Cerebellar nuclear complex (tissue), 1 donor: ENCODE measurements at places on chromosomes 1 and 21.

- DNase-seq = no peak
Observed at GRCh38 chr21:31566064-31566463, 93.4 kb upstream of the SOD1 start.

DNA sequence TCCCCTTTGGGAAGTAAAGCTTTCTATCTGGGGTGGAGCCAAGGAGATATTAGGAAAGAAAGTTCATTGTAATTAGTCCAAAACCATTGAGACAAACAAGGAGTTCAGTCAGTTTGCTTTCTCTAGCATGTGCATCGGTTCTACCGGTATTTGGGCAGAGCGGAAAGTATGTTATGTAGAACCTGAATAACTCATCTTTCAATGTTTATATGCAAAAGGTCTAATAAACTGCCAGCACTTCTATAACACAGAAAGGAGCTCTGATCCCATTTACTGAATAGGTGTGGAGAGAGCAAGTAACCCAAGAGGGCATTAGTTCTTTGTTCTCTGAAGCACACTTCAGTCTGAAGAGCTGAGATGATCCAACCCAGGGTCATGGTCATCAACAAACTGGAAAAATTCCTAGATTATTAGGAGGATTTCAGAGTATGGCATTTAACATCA lies 3.5 kb downstream of the TGFB2 start:
- DNase-seq = no peak

GRCh38 chr1:207831517-207832327 lies 79.2 kb downstream of the CD34 start:
- no peak for DNase-seq

- no peak for DNase-seq
Observed at GRCh38 chr1:102463328-102463727, 466.6 kb upstream of the OLFM3 start.

DNA sequence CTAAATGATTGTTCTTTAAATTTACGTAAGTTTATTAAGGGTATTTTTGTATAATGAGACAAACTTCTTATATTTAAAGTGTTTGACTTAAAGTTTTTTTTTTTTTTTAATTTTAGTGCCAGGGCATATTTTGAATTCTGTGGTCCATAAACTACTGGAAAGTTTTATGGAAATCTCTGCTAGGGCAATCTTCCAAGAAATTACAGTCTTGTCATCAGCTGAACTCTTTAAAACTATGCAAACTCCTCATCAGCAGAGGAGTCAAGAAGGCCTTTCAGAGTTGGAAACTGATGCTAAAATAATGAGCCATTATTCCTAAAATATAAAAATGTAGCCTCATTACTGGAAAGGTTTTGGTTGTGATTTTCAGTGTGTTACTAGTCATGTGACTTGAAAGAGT lies 1201.9 kb downstream of the BRINP3 start:
- DNase-seq = no peak

DNA sequence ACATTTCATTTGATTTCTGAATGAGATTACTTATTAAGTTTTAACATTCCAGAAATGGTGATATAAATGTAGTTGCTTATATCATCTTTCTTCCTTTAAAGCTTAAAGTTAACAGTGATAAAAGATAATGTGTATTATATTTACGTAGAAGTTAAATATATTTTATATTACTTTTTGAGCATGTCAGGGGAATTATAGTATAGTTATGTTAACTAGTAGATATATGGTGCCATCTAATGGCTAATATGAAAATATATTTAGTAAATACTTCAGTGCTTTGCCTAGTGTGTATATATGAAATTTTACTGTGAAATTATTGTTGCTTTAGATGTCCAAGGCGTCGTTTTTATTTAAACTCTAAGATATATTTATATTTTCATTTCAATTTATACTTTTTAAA lies 51.5 kb downstream of the SYT14 start:
- DNase-seq = no peak
